ENCODE measurements at places on chromosomes 5 and 9.

GRCh38 chr9:113471566-113471965 lies 8.0 kb downstream of the RGS3 start:
- no peak for DNase-seq

- no peak for DNase-seq
Measured at GRCh38 chr5:153122403-153122802, 368.1 kb upstream of the GRIA1 start.

DNA sequence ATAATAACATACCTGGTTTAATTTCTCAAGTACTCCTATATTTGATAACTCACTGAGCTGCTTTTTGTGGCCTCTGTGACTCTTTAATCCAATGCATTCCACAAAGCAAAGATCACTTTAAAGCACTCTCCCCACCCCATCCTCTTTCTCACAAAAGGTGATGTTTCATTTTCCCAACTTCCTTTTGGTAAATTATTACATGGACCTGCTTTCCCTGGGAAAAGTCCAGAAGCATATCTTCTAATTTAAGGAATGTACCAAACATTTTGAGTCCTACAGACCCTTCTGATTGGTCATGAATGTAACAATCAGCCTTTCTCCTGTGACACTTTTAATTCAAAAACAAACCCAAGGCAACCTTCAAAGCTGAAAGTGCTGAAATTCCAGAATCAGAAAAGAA lies 71.1 kb downstream of the MLLT3 start:
- DNase-seq: peak; percentile 46

DNA sequence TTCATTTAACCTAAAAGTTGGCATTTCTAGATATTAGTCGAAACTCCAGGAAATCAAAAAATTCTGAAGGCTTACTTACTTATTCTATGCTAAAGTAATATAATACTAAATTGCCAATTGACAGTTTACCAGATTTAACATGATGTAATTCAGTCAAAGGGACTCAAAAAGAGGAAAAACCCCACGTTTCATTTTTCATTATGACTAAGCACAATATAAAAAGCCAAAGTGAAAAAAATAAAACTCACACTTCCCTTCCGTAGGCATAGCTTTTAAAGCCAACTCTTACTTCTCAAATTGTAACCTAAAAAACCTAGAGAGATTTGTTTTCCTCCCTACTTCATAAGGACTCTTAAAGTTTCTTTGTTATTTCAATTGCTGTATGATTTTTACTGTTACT lies 146.6 kb downstream of the RAPGEF6 start:
- no peak for DNase-seq

GRCh38 chr9:65458992-65459391 lies 174.0 kb upstream of the FOXD4L5 start:
- DNase-seq: no peak
